Stimulated activated CD8-positive, alpha-beta memory T cell treated with anti-CD3 and anti-CD28 coated beads, Interleukin-4, amount 100 ng/mL, for 24 hours (primary cell): ENCODE measurements at places on chromosomes 2 and 18.

DNA sequence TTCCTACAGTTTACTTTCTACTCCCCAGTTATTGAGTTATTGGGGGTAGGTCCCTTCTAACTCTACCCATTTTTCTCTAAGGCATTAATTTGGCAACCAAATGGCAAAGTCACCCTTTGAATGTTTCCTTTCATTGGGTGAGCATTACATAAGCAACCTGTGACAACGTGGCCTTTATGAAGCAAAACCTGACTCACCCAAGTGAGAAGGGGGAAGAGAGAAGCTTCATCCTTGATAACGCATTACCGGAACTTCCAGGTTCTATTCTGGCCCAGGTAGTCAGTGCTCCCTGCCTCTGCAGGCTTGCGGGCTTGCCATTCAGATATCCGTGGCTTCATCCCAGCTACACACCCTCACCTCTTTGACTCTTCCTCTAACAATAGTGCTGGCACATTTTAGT lies 39.1 kb upstream of the FAM124B start:
- DNase-seq, result no peak

DNA sequence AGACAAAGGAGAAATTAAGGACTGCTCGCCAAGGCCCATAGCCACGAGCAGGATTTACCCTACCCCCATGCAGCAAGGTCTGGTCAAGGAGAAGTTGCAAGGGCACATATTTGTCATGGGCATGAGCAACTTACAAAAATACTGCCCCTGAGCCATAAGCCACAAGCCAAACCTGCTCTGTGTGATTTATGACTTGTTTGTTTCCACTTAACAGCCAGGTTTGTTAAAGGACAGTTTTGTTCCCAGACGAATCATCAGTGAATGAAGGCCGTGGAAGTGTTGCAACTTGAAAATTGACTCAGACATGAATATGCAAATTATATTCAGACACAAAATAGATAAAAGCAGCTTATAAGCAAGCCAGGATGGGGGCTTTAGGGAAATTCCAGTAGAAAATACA lies 31.3 kb upstream of the EVA1A start:
- DNase-seq, result no peak

DNA sequence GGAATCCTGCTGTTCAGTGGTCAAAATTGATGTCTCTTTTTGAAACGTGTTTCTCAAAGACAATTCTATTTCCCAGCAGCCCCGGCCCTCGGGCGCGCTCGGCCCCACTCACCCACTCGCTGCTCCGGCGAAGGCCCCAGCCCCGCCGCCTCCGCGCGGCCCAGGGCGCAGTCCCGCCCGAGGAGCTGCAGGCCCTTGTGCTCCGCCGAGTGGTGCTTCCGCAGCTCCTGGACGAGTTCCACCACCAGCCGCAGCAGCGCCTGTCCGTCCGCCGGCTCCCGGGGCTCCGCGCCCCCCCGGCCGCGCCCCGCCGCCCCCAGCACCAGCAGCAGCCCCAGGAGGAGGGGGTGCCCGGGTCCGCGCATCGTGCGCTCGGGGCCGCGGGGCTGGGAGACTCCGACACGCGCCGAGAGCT lies 413 bp downstream of the ALKAL2 start:
- no peak for DNase-seq

DNA sequence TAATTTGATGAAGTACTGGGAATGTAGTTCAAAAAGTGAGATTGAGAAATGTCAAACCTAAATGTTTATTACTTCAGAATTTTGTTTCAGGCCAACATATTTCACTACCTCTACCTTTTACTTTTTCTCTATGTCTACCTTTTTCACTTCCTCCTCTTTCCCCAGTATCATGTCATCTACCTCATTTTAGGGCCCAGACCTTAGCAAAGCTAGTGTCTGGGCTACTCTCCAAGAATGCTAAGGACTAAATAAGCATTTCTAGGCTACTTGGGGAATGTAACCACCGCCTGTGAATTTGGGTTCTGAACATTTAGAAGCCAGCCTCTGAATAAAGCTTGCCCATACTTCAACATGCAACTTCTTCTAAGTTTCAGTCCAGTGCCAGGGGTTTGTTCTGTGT lies 330.4 kb downstream of the SLC4A3 start:
- no peak for DNase-seq

- DNase-seq, result no peak
Measured at GRCh38 chr2:49490710-49491109, 336.4 kb upstream of the FSHR start.

GRCh38 chr2:64426183-64426952 lies 27.6 kb upstream of the LGALSL start:
- no peak for DNase-seq

DNA sequence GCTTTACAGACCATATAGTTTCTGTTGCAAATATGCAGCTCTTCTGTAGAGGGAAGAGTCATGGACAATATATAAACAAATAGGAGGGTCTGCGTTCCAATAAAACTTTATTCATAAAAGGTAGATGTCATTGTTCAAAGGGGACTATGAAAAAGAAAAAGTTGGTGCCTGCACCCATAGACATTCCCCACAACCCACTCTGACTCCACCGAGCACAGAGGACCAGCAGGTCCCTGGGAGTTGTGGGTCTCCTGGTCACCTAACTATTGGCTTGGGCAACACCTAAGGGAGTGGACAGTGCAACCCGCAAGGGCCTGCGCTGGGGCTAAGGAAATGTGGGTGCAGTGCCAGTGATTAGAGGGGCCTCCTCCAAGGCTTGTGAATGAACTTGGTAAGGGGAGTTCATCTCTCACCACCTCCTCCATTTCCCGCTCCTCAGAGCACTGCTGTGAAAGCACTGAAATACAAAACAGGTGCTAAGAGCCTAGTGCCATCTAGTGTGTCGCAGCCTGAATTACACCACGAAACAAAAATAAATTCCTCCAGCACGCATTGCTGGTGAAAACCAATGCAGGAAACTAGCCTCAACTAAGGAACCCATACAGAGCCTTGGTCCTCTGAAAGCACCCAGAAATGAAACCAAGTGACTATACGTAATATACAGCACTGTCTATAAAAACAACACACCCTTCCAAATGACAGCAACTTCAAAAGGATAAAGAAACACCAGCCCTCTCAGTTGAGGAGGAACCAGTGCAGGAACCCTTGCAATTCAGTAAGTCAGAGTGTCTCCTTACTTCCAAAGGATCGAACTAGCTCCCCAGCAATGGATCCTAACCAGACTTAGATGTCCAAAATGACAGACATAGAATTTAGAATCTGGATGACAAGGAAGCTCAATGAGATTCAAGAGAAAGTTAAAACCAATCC lies 166.6 kb downstream of the RNF144A start:
- no peak for DNase-seq
